A549 treated with RU486 at 1 μM for 4 hours (cell line): ENCODE measurements at places on chromosomes 12 and 14. TPM values are rescaled to one million over a fixed set of nuclear protein-coding genes. Genes with fewer than 3 reads are reported as not detected.

Gene TMEM52B
- total RNA-seq = 0.05 to 0.18 TPM (median 0.13 TPM) in 4 of 5 replicates, not detected in the other

Gene NRIP2
- not detected in 5 replicates for total RNA-seq

Gene SLC5A8
- total RNA-seq = not detected in 5 replicates

Gene BDKRB2
- total RNA-seq = 2.1 to 3.6 TPM (median 3.2 TPM) in 5 replicates

Gene GPR137C
- 0.07 to 0.36 TPM (median 0.10 TPM) in 5 replicates for total RNA-seq
